Liver (tissue), 10 donors: ENCODE measurements at places on chromosomes 1 and 21. TPM values are rescaled to one million over a fixed set of nuclear protein-coding genes. Genes with fewer than 3 reads are reported as not detected.

Gene SLC44A3
- 2.6 TPM for total RNA-seq

DNA sequence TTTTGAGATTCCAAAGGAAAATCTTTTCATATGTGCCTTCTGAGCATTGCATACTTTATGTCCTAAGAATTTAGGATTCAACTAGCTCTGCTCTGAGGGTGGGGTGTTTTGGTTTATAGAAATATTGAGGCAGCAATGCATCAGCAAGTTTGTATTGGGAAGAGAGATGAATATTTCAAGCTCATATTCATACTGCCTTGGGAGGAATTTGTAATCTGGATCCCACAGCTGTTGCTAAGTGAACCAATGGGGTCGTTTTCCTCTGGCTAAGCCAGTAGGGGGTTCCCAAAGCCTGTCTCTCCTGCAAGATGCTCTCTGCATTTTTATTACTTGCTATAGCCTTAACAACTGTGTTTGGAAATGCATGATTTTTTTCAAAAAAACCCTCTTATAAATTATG lies 130.6 kb downstream of the SNX7 start:
- no peak for DNase-seq

Gene ABCG1
- total RNA-seq = 7.1 TPM

DNA sequence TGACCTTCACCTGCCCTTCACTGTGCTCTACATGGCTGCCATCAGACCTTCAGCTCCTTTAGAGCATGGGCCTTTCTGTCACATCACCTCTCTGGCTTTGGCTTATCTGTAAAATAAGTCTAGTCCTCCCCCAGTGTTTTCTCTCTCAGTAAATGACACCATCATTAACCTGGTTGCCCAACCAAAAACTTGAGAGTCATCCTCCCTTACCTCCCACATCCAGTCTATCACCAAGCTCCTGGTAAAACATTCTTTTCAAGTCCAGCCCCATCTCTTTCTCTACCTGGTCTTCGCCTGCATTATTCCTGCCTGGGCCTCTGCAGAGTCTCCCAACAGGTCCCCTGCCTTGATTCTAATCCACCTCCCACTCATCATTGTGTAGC lies 13.1 kb downstream of the SLC26A9 start:
- DNase-seq = no peak

GRCh38 chr1:2610036-2610959 lies 22.5 kb downstream of the MMEL1 start:
- DNase-seq = no peak

GRCh38 chr1:119715542-119715941 lies 3.8 kb downstream of the PHGDH start:
- no peak for DNase-seq

GRCh38 chr1:149987297-149987595 lies 23.3 kb downstream of the OTUD7B start:
- DNase-seq = no peak

DNA sequence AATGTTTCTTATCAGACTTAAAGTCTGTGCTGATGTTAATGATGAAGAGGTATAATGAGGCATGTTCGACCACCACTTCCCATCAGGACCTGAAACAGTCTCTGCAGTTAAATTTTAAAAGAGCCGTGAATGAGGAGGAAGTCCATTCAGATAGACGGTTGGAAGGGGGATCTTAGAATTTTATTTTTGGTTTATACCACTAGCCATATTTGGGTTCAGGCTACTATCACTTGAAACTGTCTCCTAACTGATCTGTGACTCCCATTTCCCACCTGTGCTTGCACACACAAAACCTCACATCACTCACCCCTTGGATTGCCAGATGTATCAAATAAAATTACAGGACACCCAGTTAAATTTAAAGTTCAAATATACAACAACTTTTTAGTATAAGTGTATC lies 9.9 kb upstream of the ANKRD13C start:
- no peak for DNase-seq

GRCh38 chr1:63868268-63868781 lies 94.5 kb downstream of the ROR1 start:
- DNase-seq = no peak

Gene ERICH3
- total RNA-seq = 0.05 TPM

GRCh38 chr1:156586892-156587477 lies 4.6 kb upstream of the NAXE start:
- DNase-seq = no peak

Gene APOBEC4
- not detected for total RNA-seq

Gene ARHGEF19
- total RNA-seq = 0.79 TPM

DNA sequence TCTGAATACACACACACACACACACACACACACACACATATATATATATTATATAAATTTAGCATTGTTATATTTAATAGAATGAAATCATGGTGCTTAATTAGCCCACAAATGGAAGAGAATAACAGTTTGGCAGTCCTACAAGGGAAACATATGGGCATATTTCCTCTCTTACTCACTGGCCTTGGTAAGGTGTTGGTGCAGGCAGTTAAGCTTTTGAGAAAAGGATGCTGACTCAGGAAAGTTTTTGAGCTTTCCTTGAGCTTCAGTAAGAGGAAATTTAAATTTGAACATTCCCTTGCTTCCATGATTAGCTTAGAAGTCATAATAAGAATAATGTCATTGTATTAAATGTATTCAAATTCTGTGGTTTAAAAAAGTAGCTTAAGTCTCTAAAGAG lies 37.0 kb upstream of the B3GALT5 start:
- DNase-seq = no peak

DNA sequence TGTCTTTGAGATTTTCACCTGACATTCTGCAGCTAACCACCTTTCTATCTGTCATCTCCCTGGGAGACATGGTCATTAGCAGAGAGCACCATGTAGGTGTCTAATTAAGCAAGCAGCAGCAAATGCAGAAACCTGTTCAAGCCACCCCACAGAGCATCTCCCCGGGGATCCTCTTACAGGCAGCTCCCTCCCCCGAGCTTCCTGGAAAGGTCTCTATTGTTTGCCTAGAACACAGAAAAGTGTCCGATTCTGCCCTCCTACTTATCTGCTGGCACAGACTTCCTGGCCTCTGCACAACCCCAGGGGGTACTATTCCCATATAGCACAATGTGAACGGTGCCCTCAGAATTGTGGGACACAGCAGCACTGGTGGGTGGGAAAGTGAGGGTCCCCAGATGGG lies 46.1 kb downstream of the PLEKHA6 start:
- no peak for DNase-seq

DNA sequence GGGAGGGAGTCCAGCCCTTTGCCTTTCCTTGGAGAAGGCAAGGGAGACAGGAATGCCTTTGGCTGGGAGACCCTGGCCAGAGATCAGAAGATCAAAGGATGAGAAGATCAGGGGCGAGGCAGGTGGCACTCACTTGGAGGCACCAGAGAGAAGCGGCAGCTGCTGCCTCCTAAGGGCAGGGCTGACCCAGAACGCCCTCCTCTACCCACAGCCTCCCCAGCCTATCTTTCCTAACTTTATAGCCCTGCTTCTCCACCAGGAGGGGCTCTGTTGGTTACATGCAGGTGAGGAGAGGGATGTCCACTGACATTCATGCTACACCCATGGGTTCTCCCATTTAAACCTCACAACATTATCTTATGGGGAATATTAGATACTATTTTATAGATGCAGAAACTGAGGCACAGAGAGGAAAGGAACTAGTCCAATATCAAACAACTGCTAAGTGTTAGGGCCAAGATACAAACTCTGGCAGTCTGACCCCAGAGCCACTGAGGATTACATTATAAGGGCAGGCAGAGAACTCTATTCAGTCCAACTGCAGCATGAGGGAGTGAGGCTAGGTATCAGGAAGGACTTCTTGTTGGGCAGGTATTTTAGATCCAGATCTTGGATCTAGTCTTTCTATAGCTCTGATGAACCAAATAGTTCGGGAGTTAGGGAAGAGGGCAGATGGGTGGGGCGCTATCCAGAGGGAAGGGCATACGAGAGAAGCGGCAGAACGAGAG lies 19.9 kb downstream of the LGR6 start:
- no peak for DNase-seq

GRCh38 chr1:87834941-87835340 lies 506.3 kb downstream of the LMO4 start:
- no peak for DNase-seq

DNA sequence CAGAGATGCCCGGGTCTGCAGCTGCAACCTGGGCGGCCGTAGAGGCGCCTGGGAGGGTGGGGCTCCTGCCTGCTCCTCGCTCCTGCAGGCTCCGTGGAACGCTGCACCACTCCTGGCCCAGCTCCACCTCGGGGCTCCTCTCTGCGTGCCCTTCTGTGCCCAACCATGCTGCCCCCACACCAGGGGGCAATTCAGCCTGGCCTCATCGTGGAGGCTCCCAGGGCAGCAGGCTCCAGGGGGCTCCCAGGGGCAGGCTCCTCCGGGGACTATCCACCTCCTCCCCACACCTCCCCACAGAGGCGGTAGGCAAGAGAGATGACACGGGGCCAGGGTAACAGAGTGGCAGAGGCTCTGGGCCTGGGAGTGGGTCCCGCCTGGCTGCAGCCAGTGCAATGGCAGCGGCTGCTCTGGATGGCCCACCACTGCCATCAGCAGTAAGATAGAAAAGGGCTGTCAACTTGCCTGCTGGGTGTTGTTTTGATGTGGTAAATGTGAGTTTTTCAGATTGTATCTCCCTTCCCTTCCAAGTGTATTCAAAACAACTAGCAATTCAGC lies 22.4 kb upstream of the LRRC8C start:
- no peak for DNase-seq

DNA sequence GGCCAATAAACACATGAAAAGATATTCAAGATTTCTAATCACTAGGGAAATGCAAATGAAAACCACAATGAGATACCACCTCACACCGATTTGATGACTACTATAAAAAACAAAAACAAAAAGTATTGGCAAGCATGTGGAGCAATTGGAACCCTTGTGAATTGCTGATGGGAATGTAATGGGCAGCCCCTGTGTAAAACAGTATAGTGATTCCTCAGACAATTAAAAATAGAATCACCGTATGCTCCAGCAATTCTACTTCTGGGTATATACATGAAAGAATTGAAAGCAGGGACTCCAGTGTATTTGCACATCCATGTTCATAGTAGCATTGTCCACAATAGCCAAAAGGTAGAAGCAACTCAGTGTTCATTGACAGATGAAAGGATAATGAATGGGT lies 12.9 kb upstream of the C1orf115 start:
- no peak for DNase-seq

DNA sequence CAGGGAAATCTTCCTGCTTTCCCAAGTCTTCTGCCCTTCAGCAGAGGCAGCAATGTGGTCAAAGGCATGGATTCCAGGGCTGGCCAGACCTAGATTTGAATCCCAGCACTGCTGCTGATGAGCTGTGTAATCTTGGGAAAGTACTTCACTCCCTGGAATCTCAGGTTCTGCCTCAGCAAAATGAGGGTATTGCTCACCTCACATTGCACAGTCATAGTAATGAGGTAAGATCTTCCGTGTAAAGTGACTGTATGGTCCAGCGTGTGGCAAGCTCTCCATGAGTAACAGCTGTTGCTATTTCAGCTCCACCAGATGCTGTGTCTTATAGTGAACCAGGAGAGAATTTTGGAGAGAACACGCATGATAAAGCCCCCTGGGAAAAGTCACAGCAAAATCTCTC lies 56.1 kb upstream of the F3 start:
- no peak for DNase-seq

Gene KIF2C
- total RNA-seq = 26.7 TPM

Gene ITLN1
- 5.0 TPM for total RNA-seq
